ENCODE measurements at places on chromosomes 7 and 10.
A peak's percentile ranks its signal among the peaks of the same experiment; 100 is the strongest.

GRCh38 chr7:47197486-47197885, 384.4 kb downstream of the TNS3 start:
- no peak for DNase-seq

GRCh38 chr10:114538181-114538906, 119.7 kb downstream of the ABLIM1 start:
- peak; percentile 44 for DNase-seq

- DNase-seq, result no peak
Observed at GRCh38 chr10:114801411-114801813, 20.2 kb upstream of the FHIP2A start.

GRCh38 chr7:138948403-138948802, 32.8 kb downstream of the KIAA1549 start:
- no peak for DNase-seq

DNA sequence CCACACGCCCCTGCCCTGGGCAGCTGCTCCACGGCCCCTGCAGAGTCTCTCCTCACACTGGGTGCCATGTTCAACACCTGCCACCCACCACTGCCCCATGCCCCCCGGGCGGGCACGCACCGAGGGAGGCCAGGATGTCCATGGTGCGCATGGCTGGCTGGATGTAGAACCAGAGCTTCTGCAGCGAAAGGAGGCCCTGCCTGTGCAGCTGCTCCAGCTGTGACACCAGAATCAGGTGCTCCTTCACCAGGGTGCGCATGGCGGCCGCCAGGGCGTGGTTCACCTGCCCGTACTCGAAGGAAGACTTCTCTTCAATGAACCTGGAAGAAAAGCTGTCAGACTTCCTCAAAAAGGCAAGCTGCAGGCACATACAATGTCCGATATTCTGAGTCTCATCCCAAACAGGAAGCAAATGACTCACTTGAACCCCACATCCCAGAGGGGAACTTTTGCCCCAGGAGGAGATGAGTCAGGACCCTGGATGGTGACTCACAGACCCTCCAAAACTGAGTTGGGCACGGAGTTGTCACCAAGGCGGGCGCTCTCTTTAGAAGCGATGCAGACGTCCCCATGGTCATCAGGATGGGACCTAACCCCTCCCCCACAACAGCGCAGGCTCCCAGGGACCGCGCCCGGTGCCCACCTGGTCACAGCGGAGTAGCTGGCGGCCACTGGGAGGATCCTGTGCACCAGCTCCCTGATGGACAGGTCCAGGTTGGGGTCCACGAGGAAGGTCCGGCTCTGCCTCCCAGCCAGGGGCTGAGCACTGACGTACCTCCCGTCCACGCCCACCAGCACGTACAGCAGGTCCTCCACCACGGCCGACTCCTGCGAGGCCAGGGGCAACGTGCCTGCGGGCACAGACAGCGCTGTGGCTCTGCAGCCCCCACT, 15.5 kb downstream of the TUBGCP2 start:
- DNase-seq, result no peak

GRCh38 chr10:131819241-131820072, 81.4 kb upstream of the PPP2R2D start:
- no peak for DNase-seq

DNA sequence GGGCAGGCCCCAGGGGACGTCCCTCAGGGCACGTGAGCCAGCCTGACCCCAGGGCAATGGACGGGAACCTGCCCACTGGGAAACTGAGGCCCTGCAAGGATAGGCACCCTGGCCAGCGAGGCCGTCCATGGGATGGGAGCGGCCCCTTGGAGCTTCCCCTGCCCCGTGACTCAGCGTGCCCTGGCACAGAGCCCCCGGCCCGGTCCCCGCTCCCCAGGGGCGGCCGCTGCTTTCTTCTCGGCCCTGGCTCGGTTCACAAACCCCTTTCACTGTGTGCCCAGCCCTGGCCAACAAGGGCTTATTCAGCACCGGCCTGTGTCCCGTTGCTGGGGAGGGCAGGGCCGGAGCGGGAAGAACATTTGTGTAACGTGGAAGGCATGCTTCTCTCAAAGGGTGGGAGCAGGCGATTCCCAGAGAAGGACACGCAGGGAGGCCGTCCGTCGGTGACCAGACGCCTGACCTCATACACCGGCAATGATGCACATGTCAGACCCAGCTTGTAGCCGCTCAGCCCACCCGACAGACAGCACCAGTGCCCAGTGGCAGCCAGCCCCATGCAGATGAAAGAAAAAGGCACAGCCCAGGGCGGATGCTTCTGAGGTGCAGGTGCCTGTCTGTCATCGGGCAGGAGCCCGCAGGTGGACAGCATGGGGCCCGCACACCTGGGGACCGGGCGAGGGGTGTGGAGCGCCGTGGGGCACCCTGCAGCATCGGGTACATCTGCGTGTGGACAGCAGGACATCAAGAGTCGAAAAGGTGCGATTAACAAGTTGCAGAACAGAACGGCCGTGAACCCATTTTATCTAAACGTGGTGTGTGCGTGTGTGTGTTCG, 94.5 kb downstream of the PDGFA start:
- no peak for DNase-seq

DNA sequence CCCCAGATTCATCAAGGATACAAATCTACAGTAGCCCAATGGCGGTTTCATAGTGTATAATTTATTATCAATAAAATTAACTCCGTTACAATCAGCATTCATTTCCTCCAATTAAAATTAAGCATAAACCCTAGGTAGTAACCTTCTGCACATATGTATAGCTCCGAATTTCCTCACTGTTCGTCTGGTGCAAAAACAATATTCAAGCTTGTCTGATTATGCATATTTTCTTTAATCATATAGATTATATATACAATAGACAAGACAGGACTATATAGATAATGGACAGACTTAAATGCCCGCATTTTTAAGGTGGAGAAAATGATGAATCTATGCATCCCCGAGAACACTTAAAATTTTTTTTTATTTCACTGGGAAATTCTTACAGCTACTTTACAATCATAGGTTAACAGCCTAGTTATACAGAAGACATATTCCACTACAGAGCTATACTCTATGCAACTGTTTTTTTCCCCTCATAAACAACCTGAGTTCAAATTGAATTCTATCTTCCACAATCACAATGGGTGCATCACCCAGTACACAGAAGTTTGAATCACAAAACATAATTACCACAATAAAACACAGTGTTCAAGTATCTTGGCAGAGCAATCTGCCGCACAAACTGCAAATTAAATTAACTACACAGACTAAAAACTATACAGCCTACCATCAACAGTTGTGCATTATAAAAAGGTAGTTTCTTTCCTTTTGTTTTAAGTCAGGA, 2.6 kb downstream of the HOXA9 start:
- DNase-seq, result no peak

DNA sequence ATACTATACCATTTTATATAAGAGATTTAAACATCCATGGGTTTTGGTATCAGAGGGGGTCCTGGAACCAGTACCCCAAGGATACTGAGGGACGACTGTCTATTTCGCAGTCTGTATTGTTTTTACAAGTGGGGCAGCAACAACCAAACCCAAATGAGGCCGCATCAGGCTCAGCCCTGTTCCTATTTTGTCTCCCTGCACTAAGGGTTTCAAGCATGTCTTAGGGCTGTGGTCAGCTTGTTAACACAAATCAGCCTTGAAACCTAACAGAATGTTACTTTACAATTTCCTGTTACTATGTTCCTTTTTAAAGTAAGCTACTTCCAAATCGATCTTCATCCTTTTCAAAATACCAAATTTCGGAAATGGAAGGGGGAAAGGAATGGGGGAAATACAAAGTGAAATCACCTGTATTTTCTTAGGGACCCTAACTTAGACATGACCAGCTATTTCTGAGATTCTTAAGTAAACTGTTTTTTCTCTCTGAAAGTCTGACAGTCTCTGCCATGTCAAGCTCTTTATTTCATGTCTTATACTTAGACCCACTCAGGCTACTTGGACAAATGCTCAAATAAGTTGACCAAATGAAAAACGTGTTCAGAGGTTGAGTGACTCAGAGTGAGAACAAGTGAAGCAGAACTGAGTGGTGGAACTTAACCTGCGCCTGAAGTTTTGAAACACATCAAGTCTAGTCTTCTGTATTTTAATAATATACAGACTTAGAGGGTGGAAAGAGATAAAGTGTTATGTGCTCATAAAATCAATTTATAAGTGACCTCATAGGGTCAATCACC, 75.8 kb downstream of the C1GALT1 start:
- no peak for DNase-seq

DNA sequence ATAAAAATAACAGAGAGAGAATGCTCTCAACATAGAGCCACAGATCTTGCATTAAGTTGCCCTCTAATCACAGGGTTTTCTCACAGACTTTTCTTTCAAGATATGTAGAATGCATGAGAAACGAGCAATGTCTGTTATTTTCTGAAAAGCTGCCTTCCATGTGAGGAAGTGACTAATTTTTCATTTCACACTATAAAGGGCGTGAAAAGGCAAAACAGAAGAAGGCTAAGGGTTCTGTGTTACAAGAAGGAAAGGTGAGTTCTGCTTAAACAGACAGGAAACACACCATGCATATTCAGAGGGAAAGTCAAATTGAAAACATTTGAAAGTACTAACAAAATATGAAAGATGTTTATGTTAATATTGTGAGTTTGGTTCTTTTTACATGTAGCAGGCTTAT, 189.2 kb downstream of the SEMA3D start:
- no peak for DNase-seq

- DNase-seq, result no peak
Observed at GRCh38 chr10:105759669-105760068, 1118.6 kb downstream of the SORCS3 start.

DNA sequence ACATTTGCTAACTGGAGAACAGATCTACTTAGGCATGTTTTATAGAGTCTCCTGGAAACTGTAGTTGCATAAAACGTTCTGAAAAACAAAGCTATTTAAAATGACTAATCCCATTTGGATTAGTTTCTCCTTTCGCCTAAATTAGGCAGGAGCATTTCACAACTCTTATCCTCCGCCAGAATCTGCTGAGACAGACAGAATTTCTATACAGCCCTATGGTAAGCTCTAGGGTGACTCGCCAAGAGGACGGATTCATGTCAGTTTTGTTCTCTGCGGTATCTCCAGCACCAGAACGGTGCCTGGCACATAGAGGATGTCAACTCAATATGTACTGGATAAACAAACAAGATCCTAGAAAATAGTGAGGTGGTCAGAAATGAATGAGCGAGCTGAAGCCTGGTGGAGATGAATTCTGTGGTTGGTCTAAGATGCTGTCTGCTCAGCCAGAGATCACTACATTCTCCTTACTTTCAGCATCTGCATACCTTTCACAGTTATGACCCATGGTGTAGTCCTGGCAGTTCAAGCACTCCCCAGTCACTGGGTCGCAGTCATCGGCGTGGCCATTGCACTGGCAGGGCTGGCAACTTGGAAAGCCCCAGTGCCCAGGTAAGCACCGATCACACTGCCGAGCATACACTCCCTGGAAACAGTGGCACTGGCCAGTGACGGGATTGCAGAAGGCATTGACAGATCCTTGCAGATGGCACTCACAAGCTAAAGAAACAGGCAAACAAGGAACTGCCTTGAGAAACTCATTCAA, 44.0 kb downstream of the LAMB1 start:
- no peak for DNase-seq

DNA sequence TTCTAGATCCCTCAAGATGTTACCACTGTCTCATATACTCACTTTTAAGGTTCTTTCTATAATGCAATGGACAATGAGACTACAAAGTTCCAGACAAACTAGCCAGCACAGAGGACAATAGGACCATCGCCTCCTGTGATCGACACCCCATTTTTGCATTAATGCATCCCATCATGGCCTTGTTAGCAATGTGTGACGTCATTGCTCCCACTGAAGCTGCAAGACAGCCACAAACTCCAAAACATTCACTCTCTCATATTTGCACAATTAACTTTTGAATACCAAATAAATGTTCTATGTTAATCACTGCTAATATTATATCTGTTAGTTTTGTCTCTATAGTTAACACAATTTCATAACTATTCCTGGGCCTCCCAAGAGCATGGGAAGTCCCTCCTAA, 88.8 kb upstream of the TMEM72 start:
- no peak for DNase-seq

DNA sequence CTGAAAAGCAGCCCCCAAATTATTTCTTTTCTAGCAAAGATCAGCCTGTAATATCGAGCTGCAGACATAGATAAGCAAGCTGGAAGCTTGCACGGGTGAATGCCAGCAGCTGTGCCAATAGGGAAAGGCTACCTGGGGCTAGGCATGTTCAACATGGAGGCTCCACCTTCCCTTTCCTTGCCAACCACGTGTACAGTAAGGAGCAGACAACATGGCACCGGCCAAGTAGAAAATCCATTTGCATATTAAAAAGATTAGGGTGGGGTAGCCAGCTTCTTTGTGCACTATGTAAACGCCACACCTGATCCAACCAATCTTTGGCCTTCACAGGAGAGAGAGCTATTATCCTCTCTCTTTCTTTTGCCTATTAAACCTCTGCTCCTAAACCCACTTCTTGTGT, 56.7 kb upstream of the SEPHS1 start:
- DNase-seq, result no peak

DNA sequence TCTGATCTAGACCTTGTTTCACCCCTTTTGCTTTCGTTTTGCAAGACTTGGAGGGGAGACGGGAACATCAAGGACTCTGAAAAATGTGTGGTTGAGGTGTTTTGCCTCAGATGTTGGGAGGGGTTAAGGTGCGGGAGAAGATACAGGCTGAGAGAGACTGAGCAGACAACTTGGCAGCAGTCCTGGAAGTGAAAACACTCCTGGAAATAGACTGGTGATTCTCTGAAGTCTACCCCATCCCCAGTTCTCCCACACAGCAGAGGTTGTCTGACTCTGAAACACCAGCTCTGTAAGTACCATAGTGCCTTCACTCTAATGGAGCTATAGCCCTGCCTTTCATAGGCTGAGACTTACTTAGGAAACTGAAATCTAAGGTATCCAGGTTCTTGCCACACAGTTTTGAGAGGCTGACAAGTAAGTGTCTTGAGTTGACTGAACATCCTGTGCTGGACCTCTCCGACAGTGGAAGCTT, 152.5 kb downstream of the PPP1R9A start:
- no peak for DNase-seq

- DNase-seq, result no peak
Observed at GRCh38 chr10:128063736-128064107, 62.5 kb downstream of the MKI67 start.

DNA sequence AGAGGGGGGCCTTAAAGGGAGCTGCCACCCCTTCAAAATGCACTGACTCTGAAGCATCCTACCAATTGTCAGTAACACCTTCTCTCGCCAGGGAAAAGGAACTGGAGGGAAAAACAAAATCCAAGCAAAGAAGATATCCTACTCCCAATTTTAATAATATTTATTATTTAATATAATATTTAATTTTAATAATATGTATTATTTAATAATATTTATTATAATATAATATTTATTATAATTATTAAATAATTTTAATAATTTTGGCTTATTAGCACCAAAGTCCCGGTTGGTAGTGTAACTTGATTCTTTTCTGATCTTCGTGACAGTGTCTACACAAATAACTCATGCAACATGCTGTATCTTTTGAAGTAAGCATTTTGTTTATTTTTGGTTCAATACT, 58.6 kb upstream of the AGBL3 start:
- DNase-seq, result no peak

- DNase-seq, result no peak
Observed at GRCh38 chr10:71981015-71981875, 17.1 kb downstream of the CHST3 start.

GRCh38 chr10:131725581-131726069, 175.2 kb upstream of the PPP2R2D start:
- DNase-seq, result no peak
